EH (cell line): ENCODE measurements at places on chromosomes 1 and 21.

GRCh38 chr1:92877081-92877711 is 45.4 kb downstream of the RPL5 start:
- DNase-seq: no peak

- peak; percentile 19 for DNase-seq
Observed at GRCh38 chr1:201887116-201887866, 1.4 kb upstream of the SHISA4 start.

GRCh38 chr21:45060089-45060488 is 14.3 kb upstream of the ADARB1 start:
- no peak for DNase-seq

- DNase-seq: no peak
Observed at GRCh38 chr1:9347095-9347850, 54.6 kb downstream of the SPSB1 start.
